ENCODE measurements at places on chromosomes 7 and 10. TPM values are rescaled to one million over a fixed set of nuclear protein-coding genes. Genes with fewer than 3 reads are reported as not detected.
A peak's percentile ranks its signal among the peaks of the same experiment; 100 is the strongest.

OPN1SW gene
- total RNA-seq = not detected

OR2A42 gene
- not detected for total RNA-seq

DENND2A gene
- total RNA-seq = 0.48 TPM

FAM180A gene
- total RNA-seq = 57.2 TPM

FAM131B gene
- 1.3 TPM for total RNA-seq

LRRD1 gene
- not detected for total RNA-seq

AP3M1 gene
- total RNA-seq = 39.6 TPM

EXOSC1 gene
- 39.8 TPM for total RNA-seq

- no peaks in the 10 kb centered on the region for H3K4me1 ChIP-seq
- H3K27me3 ChIP-seq = no peaks in the 10 kb centered on the region
- peaks cover 53% of the 10 kb centered on the region for H3K36me3 ChIP-seq
- no peak for DNase-seq
These were observed 53.3 kb downstream of the ZNF680 start for GRCh38 chr7:64509583-64509982.

DNA sequence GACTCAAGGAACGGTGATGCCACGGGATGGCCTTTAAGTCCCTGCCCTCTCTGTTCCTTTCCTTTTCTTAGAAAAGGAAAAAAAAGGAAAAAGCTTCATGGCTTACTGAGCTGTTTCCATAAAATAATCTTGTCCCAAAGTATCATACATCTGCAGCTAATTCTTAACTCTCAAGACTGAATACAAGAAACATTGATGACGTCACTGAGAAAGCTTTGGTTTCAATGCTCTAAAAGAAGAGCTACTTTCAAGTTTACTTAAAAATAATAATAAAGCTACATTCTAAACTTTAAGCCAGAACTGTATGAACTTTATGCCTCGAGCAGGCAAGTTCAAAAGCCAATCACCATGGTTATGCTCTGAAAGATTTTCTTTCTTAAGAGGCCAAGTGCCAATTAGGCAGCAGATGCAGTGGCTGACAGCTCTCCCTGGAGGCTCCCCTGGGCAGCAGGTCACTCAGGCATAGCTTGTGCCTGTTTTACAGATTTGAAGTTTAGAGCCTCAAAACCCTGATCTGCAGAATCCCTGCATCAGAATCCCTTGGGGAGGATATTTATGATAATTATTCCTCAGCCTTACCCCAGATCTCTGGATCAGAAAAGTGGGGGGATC, 165.0 kb downstream of the CHN2 start:
- H3K36me3 ChIP-seq = no peaks in the 10 kb centered on the region
- DNase-seq = no peak
- no peaks in the 10 kb centered on the region for H3K4me1 ChIP-seq

DNA sequence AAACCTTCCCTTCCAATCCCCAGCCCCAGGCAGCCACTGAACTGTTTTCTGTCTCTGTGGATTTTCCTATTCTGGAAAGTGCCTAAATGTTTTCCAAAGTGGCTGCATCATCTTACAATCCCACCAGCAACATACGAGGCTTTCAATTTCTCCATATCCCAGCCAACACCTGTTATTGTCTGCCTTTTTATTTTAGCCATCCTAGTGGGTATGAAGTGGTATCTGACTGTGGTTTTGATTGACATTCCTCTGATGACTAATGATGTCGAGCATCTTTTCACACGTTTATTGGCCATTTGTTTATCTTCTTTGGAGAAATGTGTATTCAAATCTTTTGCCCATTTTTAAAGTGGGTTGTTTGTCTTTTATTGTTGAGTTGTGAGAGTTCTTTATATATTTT, 6.2 kb upstream of the SMC3 start:
- H3K4me3 ChIP-seq = no peak overlapping the region
- peaks cover 1% of the 10 kb centered on the region for H3K27me3 ChIP-seq
- DNase-seq = no peak
- H3K4me1 ChIP-seq = peaks cover 28% of the 10 kb centered on the region

DNA sequence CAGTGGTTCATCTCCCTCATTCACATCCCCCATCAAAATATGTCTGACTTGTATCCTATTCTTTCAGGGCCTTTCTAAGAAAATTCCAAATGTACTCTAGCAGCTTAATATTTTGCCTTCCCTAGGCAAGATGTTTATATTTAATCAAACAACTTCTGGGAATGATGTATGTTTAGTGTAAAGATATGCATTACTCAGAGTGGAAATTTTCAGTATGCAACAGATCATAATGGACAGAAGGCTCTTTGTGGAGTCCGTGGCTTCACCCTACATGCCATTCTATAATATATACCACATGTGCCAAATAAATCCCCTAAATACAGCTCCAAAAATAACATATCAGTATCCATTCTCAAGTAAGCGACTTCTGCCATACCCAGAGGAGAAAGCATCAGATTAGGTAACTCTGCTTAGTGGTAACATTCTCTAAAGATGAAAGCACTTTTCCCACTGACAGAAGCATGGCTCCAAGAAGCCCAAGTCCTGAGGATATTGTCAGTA, 316.6 kb downstream of the KCNMA1 start:
- peak overlapping the region; percentile 60 for H3K27ac ChIP-seq
- H3K4me3 ChIP-seq = peak overlapping the region; percentile 9
- peaks cover 52% of the 10 kb centered on the region for H3K36me3 ChIP-seq
- H3K4me1 ChIP-seq = peaks cover 65% of the 10 kb centered on the region
- peak; percentile 82 for DNase-seq

- no peak overlapping the region for H3K4me3 ChIP-seq
- peaks cover 61% of the 10 kb centered on the region for H3K27me3 ChIP-seq
- peaks cover 11% of the 10 kb centered on the region for H3K4me1 ChIP-seq
- no peak overlapping the region for H3K27ac ChIP-seq
- H3K36me3 ChIP-seq = no peaks in the 10 kb centered on the region
These were observed 13.7 kb downstream of the LBX1 start for GRCh38 chr10:101215397-101216206.

- no peak overlapping the region for H3K27ac ChIP-seq
- no peak for DNase-seq
- H3K27me3 ChIP-seq = 0 out of 2 replicates have a peak, but pooled peaks cover 2% of the 10 kb centered on the region
- H3K4me1 ChIP-seq = no peaks in the 10 kb centered on the region
These were observed 241.5 kb downstream of the DYNC1I1 start for GRCh38 chr7:96013836-96014235.

- no peaks in the 10 kb centered on the region for H3K36me3 ChIP-seq
- H3K27me3 ChIP-seq = no peaks in the 10 kb centered on the region
- H3K4me1 ChIP-seq = no peaks in the 10 kb centered on the region
These were observed 126.1 kb upstream of the TMEM196 start for GRCh38 chr7:19899529-19899928.

GRCh38 chr7:155713384-155713783, 68.9 kb downstream of the RBM33 start:
- no peak overlapping the region for H3K27ac ChIP-seq
- H3K36me3 ChIP-seq = peaks cover 32% of the 10 kb centered on the region
- DNase-seq = no peak
- H3K27me3 ChIP-seq = no peaks in the 10 kb centered on the region
- no peaks in the 10 kb centered on the region for H3K4me1 ChIP-seq

DNA sequence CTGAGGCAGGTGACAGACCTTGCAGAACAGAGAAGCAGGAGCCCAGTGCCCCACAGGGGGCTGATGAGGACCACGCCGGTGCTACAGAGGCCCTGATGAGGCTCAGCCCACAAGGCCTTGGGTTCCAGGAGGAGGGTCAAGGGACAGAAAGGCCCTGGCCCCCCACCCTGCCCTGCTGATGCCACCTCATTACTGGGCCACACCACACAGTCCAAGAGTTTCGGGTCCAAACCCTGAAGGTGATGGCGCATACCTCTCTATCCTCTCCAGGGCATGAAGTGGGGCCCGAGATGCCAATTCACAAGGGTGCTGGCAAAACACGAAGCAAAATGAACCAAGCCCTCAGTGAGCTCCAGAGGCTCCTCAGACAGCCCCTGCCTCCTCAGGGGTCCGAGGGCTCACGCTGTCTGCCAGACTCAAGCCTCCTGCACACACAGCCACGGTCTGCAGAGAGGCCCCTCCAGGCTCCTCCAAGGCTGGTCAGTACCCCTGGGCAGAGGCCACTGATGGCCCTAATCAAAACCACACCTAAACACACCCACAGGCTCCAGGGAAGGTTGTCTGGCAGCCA, 32.3 kb downstream of the RASGEF1A start:
- H3K4me3 ChIP-seq = no peak overlapping the region
- DNase-seq = no peak
- H3K27me3 ChIP-seq = peaks cover 41% of the 10 kb centered on the region
- no peaks in the 10 kb centered on the region for H3K36me3 ChIP-seq
- H3K27ac ChIP-seq = no peak overlapping the region
- H3K4me1 ChIP-seq = no peaks in the 10 kb centered on the region

GRCh38 chr7:140537750-140538482, 58.6 kb upstream of the MKRN1 start:
- DNase-seq = no peak
- H3K4me1 ChIP-seq = peaks cover 23% of the 10 kb centered on the region
- H3K27me3 ChIP-seq = peaks cover 6% of the 10 kb centered on the region

- H3K27ac ChIP-seq = no peak overlapping the region
- H3K4me1 ChIP-seq = no peaks in the 10 kb centered on the region
- H3K36me3 ChIP-seq = no peaks in the 10 kb centered on the region
- H3K27me3 ChIP-seq = peaks cover 2% of the 10 kb centered on the region
- H3K4me3 ChIP-seq = no peak overlapping the region
These were observed 115.0 kb downstream of the TMEM26 start for GRCh38 chr10:61338146-61338545.
